Suppressor macrophage treated with lipopolysaccharide for 1 hour (primary cell): ENCODE measurements at places on chromosomes 5 and 9.

DNA sequence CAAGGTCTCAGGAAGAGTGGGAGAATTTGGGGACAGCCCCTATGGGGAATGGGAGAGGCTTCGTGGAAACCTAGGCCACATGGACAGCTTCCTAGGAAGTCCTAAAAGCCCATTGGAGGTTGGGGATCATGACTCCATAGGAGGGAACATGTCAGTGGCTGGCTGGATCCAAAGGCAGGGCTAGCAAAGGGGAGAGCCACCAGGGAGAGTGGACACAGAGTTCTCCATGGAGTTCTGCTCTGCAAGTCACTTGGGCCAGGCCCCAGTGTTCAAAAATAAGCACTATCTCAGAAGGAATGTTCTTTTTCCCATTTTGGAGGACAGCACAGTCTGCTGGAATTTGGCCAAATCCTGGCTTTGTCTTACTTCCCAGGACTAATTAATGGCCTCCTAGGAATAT lies 140.6 kb upstream of the RAD23B start:
- no peak for DNase-seq

DNA sequence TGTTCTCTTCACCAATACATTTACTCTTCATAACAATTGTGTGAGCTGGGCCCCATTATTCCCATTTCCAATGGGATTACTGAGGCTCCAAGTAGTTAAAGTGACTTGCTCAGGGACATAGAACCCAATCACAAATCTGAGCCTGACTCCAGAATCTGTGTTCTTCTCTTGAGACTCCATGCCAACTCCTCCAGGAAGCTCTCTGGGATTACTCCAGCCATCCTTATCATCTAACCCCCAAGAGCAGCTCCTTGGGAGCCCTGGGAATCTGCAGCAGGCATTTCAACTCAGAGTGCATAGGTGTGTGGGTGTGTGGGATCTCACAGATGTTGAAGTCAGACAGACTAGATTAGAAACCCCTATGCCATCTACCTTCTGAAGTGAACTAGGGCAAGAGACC lies 131.4 kb upstream of the BOD1 start:
- no peak for DNase-seq

DNA sequence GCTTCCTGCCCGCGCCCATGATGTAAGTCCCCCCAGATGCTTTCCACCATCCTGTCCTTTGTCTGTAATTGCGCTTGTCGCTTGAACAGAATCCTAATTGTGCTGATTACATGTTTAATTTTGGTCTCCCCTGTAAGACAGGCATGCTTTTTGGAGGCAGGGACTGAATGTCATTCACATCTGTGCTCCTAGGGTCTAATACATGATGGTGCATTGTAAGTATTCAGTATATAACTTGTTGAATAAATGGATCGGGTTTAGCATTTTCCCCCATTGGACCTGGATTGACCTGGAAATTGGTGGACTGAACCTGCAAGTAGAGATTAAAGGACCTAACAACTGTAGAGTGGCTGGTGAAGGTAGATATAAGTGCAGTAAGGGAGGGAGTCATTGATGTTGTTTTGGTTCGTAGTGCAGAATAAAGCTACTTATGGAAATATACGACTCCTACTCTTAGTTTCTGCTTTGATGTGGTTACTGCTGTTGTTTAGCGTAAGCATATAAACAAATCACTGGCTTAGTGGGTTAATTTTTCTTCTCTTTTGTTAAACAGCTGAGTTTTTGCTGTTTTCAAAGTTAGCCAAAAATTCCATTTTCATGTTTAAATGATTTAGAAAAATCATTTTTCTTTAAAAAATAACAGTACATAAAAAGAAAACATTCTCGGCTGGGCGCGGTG lies 57.3 kb downstream of the TRIO start:
- DNase-seq = no peak

DNA sequence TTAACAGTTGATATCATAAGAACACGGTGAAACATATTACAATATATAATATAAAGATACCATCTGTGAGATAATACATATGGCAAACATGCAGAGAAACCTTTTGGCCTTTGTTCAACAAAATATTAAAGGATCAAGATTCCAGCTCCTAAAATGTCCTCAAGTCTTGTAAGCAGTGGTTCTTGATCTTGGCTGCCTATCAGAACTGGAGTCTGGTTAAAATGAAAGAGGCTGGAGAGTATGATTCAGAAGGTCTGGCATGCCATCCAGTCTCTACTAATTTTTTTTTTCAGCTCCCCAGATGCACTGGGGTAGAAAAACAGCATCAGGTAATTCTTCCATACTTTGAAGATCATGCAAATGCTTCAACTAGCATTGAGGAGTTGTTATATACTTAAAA lies 83.2 kb downstream of the TNC start:
- no peak for DNase-seq

GRCh38 chr5:120567921-120568320 lies 103.8 kb downstream of the PRR16 start:
- DNase-seq = no peak

- no peak for DNase-seq
Measured at GRCh38 chr5:82850393-82850792, 226.8 kb downstream of the TMEM167A start.

DNA sequence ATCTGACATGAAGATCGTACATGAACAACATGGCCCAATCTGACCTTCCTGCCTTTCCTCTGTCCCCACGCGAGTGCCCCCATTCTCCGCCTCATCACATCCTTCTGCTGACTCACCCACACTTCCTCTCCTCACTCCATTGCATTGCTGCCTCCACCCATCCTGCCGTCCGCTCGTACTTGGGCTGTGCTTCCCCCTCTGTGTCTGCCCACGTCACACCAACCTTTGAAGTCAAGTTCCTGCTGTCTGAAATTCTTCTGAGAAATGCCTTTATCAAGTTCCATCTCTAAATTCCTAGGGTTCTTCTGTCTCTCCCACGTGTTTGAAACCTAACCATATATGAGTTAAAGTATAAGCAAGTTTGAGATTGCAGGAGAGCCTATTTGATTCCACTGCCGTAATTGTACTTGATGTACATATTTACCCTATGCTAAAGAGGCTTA lies 18.0 kb upstream of the STARD4 start:
- DNase-seq = peak; percentile 93

- DNase-seq = no peak
Measured at GRCh38 chr5:88394536-88395175, 126.0 kb upstream of the TMEM161B start.

GRCh38 chr9:10268531-10269485 lies 344.0 kb downstream of the PTPRD start:
- peak; percentile 5 for DNase-seq

DNA sequence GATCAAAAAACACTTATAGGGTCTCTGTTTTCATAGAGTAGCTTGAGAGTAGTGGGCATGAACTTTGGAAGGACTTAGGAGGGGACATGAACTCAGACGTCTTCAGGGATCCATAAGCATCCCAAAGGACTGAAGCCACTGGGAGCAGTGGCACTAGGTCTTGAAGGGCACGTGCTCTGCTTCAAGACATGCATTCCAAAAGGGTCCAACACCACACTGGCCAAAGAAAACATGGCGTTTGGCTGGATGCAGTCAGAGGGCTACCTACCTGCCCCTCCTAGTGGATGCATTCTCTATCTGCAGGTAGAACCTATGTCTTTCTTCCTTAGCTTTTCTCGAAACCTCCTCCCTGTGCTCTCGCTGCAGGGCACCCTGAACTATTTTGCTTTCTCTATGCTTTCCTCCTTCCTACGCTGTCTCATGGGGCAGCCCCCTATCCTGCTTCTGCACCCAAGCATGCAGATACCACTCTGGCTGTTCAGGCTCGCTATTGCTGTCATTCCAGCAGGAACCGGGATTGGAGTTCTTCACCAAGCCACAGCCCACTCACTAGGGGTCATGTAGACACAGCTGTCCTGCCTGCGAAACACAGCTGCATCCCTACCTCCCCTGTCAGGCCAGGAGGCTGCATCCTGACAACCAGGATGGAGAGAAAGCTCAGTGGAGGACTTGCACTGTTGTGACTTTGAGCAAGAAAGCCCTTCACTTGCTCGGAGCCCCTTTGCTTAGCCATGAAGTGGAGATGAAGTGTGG lies 11.9 kb downstream of the FAM240B start:
- no peak for DNase-seq

DNA sequence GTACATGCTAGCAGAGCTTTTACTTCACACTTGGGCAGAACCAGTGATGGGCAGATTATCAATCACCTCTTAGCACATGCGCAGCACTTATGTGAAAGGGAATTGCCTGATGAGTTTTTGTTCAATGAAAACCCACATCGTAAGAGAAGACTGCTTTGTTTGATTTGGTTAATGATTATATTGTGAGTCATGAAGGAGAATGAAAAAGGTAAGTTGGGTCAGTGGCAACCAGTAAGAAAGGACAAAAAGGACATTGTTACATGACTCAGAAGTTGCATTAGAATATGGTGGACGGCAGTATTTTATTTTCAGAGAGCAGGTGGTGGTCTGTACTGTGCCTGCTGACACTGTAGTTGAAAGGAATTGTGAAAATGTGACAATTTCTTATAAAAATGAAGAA lies 127.4 kb downstream of the AOPEP start:
- DNase-seq = no peak

DNA sequence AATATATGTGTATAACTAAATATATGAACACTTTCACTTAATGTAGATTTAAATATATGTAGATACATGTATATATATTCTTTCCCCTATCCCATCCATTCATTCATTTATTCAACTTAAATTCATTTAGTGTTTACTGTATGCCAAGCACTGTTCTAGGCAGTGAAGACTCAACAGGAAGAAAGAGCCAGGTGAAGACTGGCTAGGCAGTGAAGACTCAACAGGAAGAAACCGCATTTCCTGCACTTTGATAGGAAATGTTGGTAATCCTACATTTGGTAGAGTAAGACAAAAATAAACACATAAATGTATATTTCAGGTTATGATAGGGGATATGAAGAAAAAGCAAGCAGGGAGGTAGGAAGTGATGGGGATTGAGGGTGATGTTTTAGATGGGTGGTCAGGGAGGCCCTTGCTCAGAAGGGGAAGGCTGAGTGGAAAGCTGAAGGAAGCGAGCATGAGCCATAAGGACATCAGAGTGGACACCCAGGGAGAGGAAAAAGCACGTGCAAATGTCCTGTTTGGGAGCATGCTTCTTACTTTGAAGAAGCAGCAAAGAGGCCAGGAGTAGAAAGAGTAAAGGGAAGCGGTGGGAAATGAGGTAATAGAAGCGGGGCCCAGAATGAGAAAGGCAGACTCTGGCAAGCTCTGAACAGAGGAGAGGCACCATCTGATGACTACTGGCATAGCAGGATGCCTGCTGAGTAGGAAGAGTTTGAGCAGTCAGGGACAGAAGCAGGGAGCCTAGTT lies 227.8 kb upstream of the MAP3K1 start:
- DNase-seq = no peak

DNA sequence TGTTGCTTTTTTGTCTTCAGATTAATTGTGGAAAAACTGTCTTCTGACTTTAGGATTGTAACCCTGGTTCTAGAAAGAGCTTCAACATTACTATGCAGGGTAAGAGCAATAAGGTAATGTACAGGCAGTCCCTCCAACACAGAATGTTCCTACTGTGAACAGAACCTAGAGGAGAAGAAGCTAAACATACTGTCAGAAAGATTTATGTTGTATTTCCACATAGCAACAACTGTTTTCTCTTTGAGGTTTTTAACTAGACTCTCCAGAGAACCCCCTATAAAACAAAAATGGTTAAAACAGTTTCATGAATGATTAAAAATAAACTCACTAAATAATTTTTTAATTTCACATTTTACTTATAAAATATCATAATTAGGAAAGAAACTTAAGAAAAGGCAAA lies 64.3 kb upstream of the NAA35 start:
- no peak for DNase-seq

- no peak for DNase-seq
Measured at GRCh38 chr5:142385194-142385593, 60.4 kb upstream of the SPRY4 start.

DNA sequence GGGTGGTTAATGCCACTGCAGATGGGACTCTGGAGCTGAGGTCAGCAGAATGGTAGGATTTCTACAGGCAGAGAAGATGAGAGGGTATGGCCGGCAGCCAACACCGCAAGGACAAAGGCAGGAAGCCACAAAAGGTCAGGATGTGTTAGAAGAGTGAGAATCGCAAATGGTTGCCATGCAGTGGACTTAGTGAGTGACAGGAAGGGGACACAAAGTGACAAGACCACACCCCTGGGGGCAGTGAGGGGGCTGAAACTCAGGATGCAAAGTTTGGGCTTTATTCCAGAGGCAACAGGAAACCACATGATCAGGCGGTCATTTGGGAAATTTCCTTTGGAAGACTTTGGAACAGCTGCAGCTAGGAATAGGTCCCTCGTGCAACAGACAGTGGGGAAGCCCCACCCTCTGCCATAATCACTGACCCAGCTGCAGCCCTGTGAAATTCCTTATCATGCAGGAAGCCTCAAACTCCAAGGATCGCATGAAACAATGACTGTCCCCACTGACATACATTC lies 14.2 kb upstream of the CCDC180 start:
- no peak for DNase-seq

- DNase-seq = no peak
Measured at GRCh38 chr5:151072630-151073025, 8.2 kb downstream of the TNIP1 start.

DNA sequence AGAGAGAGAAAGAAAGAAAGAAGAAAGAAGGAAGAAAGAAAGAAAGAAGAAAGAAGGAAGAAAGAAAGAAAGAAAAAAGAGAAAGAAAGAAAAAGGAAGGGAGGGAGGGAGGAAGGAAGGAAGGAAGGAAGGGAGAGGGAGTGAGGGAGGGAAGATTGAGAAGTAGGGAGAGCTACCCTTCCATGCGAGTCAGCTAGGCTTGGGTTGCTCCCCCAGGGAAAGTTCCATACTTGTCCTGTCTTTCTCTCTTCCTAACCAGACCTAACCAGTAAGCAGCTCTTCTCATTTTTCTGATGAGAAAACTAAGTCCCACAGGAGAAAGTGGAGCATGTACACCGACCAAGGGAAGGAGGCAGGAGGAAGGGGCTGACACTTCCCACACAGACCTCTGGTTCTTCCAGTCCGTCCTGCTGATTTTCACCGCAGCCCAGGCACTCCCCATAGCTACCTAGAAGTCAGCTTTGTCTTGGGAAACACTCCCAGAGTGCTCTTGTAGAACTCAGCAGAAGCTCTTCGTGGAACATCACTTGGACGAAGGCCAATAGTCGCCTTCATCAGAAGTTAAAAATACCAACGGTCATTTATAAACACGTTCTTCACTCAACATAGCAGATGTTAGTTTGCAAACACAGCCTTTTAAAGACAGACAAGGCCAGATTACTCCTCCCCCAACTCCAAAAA lies 29.0 kb upstream of the ENTREP1 start:
- no peak for DNase-seq

DNA sequence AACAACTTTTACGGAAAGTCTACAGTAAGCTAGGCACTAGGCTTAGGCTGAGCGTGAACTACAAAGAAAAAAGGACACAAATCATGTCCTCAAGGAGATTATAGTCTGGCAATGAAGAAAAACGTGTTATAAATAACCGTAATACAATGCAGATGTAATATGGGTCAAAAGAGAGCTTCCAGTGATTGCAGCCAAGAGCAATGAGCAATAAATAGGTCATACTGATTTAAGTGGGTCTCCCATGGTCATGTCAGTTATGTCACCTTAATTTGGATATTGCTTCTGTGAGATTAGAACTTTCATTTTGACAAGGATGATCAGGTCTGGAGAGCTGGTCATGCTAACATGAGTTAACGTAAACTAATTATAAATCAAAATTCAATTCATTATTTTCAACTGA lies 158.6 kb upstream of the GNA14 start:
- DNase-seq = no peak
